Right lung (tissue), 10 donors: ENCODE measurements at places on chromosomes 3 and 15. TPM values are rescaled to one million over a fixed set of nuclear protein-coding genes. Genes with fewer than 3 reads are reported as not detected.
A peak's percentile ranks its signal among the peaks of the same experiment; 100 is the strongest.

- DNase-seq: peak; percentile 93
Measured at GRCh38 chr15:68875377-68876116, 54.8 kb upstream of the SPESP1 start.

DNA sequence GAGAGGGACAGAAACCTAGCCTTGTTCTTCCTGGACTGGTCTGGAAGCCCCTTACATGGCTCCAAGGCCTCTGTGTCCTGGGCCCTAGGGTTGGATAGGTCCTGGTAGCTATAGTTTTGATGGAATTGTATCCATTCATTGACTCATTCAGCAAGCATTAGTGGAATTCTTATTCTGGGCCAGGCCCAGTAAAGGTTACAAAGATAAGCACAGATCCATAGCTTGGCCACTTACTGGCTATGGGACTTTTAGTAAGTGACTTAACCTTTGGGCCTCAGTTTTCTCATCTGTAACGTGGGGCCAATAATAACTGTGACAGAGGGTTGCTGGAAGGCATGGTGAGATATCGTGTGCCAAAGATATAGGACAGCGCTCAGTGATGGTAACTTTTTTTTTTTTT is 13.6 kb upstream of the DAG1 start:
- no peak for DNase-seq

- DNase-seq: no peak
Measured at GRCh38 chr3:12143949-12144504, 14.7 kb downstream of the TIMP4 start.

DNA sequence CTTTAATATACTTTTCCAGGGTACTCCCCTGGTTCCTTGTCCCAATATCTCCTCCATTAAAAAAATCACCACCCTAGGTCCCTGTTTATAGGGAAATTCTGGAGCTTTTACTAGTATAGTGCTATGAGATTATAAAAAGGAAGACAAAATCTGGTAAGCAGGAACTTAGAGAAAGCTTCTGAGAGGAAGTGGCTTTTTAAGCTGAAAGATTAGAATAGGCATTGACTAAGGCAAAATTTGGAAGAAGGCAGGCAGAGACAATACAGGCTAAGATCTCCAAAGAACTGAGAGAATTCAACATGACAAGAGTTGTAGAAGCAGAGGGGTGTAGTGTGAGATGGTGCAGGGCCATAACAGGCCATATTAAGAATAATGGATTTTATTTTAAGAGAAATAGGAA is 25.8 kb downstream of the SGO1 start:
- no peak for DNase-seq

DNA sequence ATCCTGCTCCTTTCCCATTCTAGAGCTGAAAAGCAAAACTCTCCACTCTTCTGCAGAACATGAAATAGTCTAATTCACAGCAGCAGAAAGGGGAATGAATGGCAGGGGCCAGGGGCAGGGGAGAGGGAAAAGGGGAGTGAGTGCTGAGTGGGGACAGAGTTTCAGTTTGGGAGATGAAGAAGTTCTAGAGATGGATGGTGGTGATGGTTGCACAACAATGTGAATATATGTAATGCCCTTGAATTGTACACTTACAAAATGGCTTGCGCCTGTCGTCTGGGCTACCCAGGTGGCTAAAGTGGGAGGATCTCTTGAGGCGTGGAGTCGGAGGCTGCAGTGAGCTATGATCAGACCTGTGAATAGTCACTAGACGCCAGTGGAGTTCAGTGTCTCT is 78.5 kb upstream of the MEF2A start:
- DNase-seq: no peak

- DNase-seq: no peak
Measured at GRCh38 chr3:17340693-17341092, 401.7 kb downstream of the TBC1D5 start.

- DNase-seq: no peak
Measured at GRCh38 chr3:13578251-13578650, 29.3 kb downstream of the FBLN2 start.

GRCh38 chr3:13495351-13495813 is 15.3 kb downstream of the HDAC11 start:
- no peak for DNase-seq

GRCh38 chr15:40650479-40650878 is 44.5 kb upstream of the RAD51 start:
- no peak for DNase-seq

GRCh38 chr3:52774066-52774713 is 3.2 kb upstream of the ITIH1 start:
- no peak for DNase-seq

The CDCP1 gene
- 0.30 TPM for polyA plus RNA-seq

DNA sequence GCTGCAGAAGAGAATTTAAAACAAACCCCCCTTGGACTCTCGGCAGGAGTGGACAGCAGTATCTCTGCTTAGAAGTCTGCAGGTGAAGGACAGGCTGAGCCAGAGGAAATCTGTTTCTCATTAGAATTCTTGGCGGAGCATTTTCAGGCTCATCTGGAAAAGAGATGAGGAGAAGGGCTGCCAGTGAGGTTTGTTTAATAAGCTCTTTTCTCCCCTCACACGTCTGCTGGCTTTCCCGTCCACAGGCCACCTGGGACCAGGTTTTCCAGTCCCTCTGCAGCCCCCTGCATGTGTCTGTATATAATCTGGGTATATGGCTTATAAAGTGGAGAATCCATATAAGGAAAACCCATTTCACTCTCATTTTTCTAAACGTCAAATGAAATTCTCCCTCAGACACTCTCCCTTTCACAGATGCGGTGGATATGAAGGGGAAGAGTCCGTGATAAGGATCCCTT is 155.4 kb upstream of the TPM1 start:
- DNase-seq: no peak

DNA sequence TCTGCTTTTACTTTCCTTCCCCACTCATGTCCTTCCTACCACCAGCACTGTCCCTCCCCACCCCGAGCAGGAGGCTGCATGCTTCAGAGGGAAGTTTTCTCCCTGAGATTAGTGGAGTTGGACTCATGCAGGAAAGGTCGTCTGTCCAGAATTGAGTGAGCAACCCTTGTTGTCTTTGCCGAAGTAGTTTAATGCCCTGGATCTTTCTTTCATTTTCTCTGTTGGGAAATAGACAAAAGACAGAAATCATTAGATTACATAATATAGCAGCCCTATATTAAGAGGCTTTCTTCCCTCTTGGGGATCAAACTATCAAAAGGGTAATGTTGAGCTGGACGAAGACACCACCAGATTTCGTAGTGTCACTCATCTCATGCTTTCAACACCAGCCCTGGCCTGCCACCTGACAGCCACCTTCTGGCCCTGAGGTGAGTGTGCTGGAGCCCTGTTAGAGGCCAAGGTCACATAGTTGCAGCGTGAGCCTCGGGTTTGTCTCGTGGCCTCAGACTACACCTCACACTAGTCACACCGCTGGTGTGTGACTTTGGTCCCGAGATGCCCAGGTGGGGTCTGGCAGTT is 231.0 kb downstream of the ITPR1 start:
- no peak for DNase-seq

The PPP1R14D gene
- polyA plus RNA-seq: 0.37 TPM

DNA sequence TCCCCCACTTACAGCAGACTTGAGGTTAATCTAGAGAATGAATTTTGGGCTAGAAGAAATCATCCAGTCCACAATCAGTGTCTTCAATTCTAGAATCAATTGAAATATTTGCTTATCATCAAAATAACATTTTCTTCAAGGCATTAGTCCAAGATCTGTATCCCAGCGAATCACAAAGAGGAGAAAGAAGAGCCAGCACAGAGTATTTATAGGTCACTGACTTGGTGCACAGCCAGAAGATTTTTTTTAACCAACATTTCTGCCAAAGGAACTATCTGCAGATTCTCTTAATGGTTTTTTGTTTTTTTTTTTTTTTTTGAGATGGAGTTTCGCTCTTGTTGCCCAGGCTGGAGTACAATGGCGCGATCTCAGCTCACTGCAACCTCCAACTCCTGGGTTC is 178.2 kb downstream of the TNIK start:
- DNase-seq: peak; percentile 82
